ENCODE measurements at places on chromosomes 3 and 15.

- DNase-seq, result no peak
These were observed 868 bp downstream of the BTBD1 start for GRCh38 chr15:83066034-83066733.

DNA sequence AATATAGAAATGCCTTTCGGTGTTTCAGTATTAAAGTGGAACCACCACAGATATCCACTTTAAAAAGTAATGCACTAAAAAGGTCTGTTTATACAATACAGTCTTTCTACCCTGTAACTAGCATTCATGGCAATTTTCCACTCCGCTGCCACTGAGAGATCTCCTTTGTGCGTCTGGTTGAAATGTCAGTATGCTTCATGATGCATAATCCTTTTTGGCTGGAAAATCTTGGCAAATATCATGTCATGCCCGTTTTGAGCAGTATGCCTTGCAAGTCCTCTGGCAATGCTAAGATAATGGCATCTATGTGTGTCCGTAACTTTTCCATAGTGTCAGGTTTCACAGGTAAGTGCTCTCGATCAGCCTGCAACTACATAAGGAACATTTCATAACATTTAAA, 30.8 kb upstream of the ARF4 start:
- DNase-seq, result no peak

DNA sequence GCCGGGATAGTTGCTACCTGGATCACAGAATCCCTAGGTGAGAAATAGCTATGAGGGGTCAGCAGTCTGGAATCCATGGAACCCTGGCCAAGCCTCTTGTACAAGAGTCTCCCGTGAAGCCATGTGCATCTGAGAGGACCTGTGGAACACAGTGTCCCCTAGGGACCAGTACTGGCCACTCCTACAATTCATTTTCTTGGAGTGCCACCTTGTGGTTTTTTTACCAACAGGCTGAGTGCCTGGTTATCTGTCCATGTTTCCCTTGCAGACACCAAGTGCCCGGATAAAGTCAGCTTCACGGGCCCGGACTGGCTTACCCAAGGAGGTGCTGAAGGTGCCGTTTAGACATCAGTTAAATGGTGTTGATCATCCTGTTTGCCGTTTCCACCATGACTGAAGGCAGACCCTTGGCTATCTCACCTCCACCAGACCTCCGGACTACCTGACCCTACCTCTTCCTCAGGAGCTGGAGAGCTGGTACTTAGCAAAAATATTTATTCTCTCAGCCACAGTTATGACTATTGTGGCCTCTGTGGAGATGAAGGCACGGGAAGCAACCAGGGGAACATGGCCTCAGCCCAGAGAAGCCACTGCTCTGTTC, 93.9 kb downstream of the RBPMS2 start:
- peak; percentile 55 for DNase-seq

- DNase-seq, result no peak
These were observed 20.6 kb upstream of the RBM5 start for GRCh38 chr3:50068134-50068533.

- DNase-seq, result no peak
These were observed 24.1 kb downstream of the CRABP1 start for GRCh38 chr15:78364233-78364632.

DNA sequence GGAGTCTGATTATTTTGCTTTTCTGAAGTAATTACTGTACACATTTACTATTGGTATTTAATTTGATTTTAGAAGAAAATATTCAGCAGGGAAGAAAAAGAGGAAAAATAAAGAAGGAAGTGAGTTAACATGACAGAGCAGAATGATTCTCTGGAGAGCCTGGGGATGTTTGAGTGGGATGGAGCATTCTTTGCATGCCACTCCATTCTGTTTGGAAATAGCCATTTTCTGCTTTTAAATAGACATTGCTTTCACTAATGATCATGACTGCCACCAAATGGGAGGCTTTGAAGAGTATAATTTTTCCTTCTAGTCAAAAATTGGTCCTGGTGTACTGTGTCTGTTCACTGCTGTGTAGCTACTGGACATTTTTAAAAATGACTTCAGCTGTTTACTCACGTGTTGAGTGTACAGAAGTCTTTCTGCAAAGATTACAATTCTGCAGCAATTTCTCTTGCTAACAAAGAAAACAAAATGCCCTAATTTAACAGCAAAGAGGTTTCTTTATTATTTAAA, 196.1 kb downstream of the RYR3 start:
- DNase-seq, result no peak

DNA sequence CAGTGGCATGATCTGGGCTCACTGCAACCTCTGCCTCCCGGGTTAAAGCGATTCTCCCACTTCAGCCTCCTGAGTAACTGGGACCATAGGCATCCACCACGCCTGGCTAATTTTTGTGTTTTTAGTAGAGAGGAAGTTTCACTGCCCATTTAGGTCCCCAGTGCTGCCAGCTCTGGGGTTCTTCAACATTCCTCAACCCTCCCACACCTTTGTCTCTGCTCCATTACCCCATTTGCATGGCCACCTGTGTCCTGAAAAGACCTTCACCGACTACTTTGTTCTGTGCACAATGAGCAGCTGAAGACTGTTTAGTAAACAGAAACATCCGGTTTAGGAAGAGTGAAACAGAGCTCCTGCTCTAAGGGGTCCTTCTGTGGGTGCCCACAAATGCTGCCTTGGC, 92.0 kb downstream of the FAM43A start:
- no peak for DNase-seq

GRCh38 chr15:67102599-67102929, 37.2 kb downstream of the SMAD3 start:
- no peak for DNase-seq

- no peak for DNase-seq
These were observed 8.9 kb upstream of the CMTM8 start for GRCh38 chr3:32229565-32229964.

DNA sequence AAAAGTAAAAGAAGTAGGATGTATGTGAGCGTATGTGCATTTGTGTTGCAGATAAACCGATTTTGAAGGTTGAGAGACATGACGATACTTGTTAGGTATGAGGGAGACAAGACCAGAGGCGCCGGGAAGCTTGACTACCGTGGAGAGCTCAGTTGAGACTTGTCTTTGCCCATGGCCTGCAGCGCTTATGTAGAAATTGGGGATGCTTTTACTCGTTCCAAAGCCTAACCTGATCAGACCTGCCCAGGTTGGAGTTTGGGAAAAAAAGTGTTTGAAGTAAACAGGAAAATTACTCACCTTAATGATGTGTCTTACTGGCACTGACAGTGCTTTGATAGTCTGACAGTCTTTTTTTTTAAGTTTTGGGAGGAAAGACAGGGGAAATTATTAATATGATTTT, 202.8 kb downstream of the TP63 start:
- no peak for DNase-seq

GRCh38 chr3:59824876-59825275, 775.1 kb upstream of the CFAP20DC start:
- no peak for DNase-seq

GRCh38 chr3:52232279-52233107, 6.5 kb downstream of the TWF2 start:
- DNase-seq, result no peak

GRCh38 chr3:172678068-172678467, 32.8 kb downstream of the NCEH1 start:
- DNase-seq, result no peak

DNA sequence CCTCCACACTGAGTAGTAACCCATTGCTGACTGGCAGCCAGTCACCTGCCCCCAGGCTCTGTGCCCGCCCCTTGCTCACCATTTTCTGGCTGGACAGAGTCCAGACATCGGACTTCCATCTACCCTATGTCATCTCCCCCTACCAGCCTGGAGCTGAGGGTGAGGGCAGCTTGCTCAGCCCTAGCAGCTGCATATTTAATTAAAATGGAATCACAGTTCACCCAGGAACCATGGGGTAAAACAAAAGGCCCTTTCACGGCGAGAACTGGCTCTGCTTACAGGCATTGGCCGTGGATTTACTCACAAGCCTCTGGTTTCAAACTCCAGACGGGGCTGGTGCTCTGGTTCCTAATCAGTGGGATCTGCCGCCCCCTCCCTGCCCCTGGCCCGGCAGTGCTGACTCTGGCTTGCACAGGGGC, 94.9 kb upstream of the ATP2B2 start:
- no peak for DNase-seq

- no peak for DNase-seq
These were observed 119.1 kb downstream of the GMPS start for GRCh38 chr3:155989536-155989935.

- DNase-seq, result no peak
These were observed 1.1 kb upstream of the KPNA4 start for GRCh38 chr3:160566499-160566898.

DNA sequence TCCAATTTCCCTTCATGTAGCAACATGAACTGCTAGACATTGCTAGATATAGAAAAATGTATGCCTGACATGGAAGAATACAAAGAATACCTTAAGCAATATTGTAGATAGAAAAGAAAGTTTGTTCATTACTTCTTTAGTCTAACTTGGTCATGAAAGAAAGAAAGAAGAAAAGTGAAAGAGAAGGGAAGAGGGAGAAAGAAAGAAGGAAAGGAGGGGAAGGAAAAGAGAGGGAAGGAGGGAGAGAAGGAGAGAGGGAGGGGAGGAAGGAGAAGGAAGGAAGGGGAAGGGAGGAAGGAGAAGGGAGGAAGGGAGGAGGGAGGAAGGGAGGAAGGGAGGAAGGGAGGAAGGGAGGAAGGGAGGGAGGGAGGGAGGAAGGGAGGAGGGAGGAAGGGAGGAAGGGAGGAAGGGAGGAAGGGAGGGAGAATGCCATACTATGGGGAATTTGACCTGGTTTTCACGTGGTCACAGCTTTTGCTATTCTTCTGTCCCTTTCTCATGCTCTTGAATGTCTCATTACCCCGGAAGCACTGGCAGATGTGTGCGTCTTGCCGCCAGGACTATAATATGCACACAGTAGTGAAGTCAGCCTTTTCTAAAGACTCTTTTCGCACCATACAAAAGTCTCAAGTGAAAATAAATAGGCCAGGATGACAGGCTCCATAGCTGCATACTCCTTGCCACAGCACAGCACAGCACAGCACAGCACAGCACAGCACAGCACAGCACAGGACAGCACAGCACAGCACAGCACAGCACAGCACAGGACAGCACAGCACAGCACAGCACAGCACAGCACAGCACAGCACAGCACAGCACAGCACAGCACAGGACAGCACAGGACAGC, 78.2 kb downstream of the CHAC1 start:
- DNase-seq, result no peak

- DNase-seq, result no peak
These were observed 913 bp upstream of the SCN5A start for GRCh38 chr3:38650248-38650951.

- DNase-seq, result no peak
These were observed 463.6 kb downstream of the SHQ1 start for GRCh38 chr3:72384602-72385001.

DNA sequence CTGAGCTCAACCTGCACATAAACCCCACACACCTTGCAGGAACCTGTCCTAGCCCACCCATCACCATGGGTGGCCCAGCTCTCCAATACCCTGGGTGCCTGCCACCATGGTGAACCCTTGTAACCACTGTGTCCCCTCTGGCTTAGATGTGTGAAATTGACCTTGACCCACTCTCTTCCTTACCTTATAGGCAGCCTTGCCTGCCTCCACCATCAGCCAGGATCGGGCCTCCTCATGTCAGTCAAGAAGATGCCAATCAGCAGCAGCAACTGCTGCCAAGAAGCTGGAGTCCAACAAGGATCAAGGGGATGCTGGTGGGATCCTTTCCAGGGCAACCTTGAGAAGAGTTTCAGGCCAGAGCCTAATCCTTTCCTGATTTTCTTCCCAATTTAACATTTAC, 8.8 kb upstream of the CYP11A1 start:
- DNase-seq, result no peak

DNA sequence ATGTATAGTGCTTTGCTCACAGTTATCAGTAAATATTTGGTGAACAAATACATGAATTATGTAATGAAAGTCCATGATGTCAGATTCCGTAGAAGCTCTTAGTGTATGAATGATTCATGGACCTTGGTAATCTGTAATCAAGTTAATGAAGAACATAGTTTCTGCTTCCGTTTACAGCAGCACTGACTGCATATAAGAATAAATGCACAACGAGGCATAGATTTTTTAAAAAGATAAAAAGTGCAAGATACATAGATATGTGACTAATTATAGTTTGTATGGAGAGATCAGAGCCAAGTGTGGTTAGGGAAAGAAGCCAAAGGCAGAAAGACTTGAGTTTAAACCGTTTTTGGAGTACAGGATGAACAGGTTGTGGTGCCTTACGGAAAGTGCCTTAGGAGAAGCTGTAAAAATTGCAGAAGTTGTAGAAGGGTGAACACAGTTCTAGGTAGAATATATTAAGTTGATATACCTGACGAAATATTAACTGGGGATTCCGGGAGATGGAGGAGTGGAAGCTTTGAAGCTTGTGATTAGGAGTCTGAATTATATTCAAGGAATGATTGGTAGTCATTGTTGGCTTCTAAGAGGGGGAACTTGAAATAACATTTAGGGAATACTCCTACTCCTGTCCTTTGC, 293.1 kb downstream of the NLGN1 start:
- DNase-seq, result no peak

DNA sequence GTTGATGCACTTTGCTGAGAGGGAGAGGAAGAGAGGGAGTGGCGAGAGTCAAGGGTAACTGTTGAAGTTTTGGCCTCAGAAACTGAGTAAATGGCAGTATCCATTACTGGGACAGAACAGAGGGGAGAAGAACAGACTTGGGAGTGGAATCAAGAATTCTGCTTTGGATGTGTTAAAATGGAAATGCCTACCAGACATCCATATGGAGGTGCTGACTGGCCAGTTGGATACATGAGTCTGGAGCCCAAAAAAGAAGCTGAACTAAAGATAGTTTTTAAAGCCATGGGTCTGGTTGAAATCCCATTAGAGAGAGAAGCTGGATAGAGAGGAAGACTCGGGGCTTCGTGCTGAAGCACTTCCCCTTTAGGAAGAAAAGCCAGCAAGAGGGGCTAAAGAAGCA, 35.9 kb upstream of the NSMCE3 start:
- DNase-seq, result no peak

GRCh38 chr3:178405531-178405930, 130.7 kb upstream of the KCNMB2 start:
- DNase-seq, result no peak

- DNase-seq, result peak; percentile 51
These were observed 69.4 kb downstream of the SLCO3A1 start for GRCh38 chr15:91922646-91923547.

- no peak for DNase-seq
These were observed 30.7 kb upstream of the CHD2 start for GRCh38 chr15:92869263-92869940.

DNA sequence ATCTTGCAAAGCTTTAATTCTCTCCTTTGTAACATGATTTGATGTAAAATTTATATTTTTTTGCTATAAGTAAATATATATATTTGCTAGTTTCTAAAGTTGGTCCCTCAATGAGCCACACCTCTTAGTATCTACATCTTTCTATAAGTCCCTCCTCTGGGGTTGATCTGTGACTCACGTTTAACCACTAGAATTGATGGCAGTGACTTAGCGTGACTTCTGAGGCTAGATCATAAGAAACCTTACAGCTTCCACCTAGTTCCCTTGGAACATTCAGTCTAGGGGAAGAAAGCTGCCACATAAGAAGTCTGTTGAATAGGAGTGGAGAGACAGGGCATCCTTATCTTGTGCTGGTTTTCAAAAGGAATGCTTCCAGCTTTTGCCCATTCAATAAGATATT, 56.6 kb upstream of the TNIK start:
- DNase-seq, result no peak

- no peak for DNase-seq
These were observed 56.8 kb downstream of the WDR76 start for GRCh38 chr15:43883571-43883970.
